Activated CD4-positive, alpha-beta T cell treated with anti-CD3 and anti-CD28 coated beads, Interleukin-2, amount 50 U/mL, for 24 hours (primary cell): ENCODE measurements at places on chromosomes 5 and 9.

DNA sequence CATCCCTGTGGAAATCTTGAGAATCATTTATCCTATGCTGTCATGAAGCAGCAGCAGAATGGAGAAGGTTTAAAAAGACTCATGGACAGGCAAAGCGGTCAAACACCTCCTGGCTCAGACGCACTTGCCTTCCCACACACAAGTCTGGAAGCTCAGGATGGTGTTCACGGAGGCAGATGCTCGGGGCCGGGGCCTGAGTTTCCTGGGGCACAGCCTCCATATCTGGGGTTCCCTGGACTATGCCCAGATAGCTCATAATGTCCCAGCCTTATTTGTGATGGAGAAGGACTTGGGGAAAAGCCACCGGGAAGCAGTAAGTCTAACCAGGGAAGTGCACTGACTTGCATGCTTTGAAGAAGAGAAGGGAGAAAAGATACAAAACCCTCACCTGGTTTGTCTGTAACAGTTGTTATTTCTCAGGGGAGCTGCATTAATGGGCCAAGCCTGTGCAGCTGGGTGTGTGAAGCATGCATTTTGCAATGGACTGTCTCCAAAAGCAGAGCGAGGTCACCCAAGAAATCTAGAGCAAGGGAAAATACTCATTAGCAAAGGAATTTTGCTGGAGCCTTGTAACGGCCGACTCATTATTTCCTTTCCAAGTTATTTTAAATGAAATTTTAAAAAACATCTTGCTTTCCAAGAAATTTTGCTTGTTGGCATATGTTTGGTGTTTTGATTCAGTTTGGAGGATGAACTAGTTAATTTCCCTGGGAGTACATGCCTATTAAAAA lies 3.4 kb downstream of the S1PR3 start:
- no peak for DNase-seq

- DNase-seq = no peak
These were observed 230.9 kb downstream of the FAM114A2 start for GRCh38 chr5:153807801-153808200.

GRCh38 chr9:28086881-28087280 lies 513.6 kb upstream of the C9orf72 start:
- DNase-seq = no peak

GRCh38 chr5:158805195-158805594 lies 294.5 kb downstream of the EBF1 start:
- DNase-seq = no peak

DNA sequence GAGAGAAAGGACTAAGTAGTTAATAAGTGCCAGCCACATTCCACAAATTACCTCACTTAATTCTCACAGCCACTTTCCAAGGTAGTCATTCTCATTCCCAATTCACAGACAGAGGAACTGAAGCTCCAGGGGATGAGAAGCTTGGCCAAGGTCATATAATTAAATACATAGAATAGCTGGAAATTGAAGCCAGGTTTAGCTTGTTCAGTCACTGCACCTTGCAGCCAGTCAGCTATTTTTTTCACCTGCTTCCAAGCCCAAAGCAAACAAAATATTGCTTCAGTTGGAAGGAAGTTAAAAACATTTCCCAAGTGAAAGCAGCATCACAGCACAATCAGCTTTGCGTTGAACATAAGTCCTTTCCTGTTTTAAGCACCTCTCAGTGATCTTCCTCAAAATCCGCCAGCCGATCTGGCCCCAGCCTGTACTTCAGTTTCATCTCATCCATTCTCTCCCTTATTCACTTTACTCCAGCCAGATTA lies 4.8 kb downstream of the ALDH1A1 start:
- DNase-seq = no peak

DNA sequence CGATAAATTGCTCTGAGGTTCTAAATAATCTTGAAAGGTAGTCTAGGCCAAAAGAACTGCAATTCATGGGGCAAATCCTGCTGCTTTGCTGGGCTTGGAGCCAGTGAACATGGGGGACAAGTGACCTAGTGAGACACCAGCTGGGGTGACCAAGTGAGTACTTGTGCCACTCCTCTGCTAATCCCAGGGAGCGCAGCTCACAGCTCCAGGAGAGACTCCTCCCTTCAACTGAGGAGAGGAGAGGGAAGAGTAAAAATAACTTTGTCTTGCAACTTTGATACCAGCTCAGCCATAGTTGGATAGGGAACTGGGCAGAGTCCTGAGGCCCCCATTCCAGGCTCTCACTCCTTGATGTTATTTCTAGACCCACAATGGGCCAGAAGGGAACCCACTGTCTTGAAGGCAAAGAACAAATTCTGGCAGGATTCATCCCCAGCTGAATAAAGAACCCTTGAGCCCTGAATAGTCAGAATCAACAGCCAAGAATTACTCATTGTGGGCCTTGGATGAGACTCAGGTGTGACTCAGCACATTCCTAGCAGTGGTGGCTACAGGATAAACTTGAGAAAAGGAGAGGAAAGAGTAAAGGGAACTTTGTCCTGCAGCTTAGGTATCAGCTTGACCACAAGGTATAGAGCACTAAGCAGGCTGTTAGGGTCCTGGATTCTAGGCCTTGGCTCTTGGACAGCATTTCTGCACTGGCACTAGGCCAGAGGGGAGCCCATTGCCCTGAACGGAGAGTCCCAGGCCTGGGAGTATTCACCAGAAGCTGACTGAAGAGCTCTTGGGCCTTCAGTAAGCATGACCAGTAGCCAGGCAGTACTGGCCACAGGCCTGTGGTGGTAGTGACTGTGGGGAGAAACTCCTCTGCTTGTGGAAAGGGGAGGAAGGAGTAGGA lies 288.3 kb upstream of the CDH18 start:
- DNase-seq = no peak

GRCh38 chr9:118418887-118419565 lies 714.8 kb downstream of the TLR4 start:
- DNase-seq = no peak

DNA sequence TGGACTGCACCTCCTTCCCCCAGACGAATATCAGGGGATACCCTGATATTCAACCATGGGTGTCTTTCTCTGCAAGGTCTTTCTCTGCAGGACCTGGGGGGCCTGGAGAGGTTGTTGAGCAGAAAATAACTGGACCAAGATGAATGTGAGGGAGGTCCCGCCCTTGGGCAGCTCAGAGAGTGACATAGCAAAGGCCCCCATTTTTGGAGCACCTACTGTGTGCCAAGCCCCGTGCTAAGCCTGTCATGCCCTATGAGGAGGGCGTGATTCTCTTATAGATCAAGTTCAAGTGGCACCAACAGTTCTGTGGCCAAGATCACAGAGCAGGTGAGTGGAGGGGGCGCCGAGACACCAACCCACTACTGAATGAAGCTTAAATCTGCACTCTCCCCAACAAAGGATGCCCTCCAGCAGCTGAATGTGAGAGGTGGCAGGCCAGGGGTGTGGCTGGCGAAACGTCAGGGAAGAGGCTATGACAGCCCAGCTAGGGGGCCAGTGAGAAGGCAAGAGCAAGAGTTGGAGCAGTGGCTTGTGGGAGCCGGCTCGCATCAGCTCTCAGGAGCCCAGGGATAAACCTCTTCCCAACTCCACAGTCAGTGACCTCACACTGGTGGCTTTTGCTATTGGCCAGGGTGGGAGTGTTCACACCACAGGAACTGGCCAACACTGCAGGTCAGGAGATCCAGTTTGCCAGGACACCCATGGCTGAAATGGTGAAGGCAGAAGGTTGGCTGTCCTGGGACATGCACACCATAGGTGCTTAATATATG lies 5.3 kb downstream of the SARDH start:
- no peak for DNase-seq

- DNase-seq = no peak
These were observed 26.3 kb downstream of the PCDHGC5 start for GRCh38 chr5:141515141-141515540.

GRCh38 chr5:146001544-146002190 lies 65.3 kb downstream of the SH3RF2 start:
- DNase-seq = no peak

DNA sequence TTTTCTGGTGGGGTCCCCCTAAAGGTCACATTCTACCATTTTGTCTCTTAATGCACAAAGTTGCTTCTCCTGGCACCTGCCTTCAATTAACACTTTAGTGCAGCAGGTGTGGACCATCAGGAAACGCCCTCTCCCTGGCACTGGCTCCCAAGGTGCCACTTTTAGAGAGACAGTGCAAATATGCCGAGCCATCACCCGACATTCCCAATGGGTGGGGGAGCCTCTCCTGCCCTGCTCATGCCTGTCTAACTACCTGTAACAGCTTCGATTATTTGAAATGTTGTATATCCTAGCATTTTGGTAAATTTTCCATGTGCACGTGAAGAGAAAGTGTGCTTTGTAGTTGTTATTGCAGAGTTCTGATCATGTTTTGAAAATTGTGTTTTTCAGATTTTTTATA lies 13.2 kb upstream of the LRRC14B start:
- DNase-seq = no peak

- no peak for DNase-seq
These were observed 129.4 kb downstream of the ZSWIM6 start for GRCh38 chr5:61461417-61461816.

DNA sequence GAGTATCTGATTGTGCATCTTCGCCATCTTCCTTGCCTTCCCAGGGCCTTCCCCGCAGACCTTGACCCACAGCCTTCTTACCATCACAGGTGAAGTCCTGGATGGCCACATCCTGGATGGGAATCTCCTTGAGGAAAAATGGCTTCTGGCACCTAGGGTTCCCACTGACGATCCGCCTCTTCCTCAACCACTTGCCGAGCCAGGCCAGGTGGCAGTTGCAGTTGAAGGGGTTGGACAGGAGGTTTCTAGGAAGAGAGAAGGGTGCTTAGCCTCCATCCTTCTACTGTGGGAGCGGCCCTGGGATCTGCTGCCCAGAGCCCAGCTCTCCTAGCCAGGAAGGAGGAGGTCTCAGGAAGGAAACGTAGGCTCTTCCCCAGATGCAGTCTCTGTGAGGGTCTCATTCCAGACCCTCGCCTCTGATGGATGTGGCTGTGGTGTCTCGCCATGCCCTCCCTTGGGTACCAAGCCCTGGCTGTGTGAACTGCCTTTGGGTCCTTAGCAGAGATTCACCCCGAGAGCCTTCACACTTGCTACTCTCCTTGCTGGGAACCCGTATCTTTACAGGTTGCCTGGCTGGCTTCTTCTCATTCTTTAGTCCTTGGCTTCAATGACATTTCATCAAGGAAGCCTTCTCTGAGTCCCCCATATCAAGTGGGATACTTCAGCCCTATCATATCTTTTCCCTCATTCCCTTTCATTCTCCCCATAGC lies 170.4 kb upstream of the PANK3 start:
- DNase-seq = no peak

- no peak for DNase-seq
These were observed 199.1 kb upstream of the SLC30A5 start for GRCh38 chr5:68894673-68895072.

DNA sequence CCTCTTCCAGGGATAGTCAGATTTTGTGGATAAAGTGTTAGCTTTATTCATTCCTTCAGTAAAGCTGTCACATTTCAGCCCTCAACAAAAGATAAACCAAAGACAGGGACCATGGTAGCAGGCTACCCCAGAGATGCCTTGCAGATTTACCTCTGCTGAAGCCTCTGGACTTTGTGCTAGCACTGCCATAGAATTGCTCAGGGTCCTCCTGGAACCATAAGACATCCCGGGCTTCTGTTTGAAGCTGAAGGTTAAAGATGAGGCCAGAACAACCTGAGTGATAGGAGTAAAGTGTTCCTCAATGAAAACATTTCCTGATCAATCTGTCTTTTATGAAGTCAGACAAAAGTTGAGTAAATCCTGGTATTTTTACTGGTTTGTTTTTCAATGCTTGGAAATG lies 57.5 kb upstream of the ARL15 start:
- DNase-seq = no peak

DNA sequence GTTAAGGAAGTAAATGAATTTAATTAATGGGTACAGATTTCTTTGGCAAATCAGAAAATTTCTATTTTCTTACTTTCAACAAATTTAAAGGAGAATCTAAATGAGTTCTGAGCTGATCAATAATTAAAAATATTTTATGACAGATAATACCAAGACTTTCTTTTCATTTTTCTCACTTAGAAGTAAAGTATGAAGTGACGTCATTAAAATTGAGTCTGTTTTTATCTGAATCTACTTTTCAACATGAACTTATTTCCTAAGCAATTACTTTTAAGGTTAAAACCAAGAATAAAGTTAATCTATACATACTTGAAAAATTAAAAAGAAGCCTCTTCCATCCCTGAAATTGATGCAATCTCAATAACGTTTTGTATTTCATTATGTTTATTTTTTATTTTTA lies 552.8 kb upstream of the ST8SIA4 start:
- no peak for DNase-seq

DNA sequence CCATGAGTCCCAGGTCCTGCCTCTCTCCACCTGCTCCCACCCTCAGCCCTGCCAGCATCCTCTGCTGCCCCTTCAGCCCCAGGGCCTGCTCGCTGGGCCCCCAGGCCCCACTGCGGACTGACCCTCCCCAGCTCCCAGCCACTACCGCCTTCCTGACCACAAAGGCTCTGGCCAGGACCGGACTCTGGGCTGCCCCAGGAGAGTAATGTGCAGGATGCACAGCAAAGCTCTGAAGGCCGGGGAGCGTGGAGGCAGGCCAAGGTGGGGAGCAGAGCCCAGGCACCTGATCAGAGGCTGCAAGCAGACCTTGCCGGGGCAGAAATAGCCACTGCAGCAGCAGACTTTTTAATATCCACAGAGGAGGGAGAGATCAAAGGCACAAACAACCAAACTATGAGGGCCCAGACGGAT lies 27.9 kb downstream of the IPPK start:
- no peak for DNase-seq

- DNase-seq = no peak
These were observed 29.6 kb upstream of the RANBP17 start for GRCh38 chr5:170832241-170832640.

- DNase-seq = no peak
These were observed 186.8 kb downstream of the PALM2AKAP2 start for GRCh38 chr9:109966643-109967368.

- no peak for DNase-seq
These were observed 188.4 kb downstream of the C9orf50 start for GRCh38 chr9:129432297-129433154.

GRCh38 chr9:109411069-109411761 lies 86.9 kb downstream of the PTPN3 start:
- DNase-seq = no peak
